ENCODE measurements at places on chromosomes 3 and 15. TPM values are rescaled to one million over a fixed set of nuclear protein-coding genes. Genes with fewer than 3 reads are reported as not detected.

GRCh38 chr3:137110392-137110996, 152.7 kb downstream of the IL20RB start:
- H3K4me3 ChIP-seq, result no peak overlapping the region
- DNase-seq, result peak; percentile 5
- no peak overlapping the region for H3K27ac ChIP-seq
- no peaks in the 10 kb centered on the region for H3K4me1 ChIP-seq

DNA sequence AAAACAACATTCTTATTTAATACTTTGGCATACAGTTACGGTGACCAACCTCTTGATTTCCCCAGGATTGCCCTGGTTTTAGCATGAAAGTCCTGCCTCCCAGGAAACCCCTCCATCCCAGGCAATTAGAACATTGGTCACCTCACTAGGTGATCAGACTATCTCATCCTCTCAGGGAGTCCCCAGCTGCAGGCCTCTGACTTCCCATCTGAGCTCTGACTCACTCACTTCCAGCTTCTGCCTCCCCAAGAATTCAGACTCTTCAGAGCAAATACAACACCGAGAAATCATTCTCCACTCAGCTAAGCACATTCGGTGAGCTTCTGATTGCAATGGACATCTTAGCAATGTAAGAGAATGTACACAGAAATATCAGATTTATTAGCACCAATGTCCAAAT, 92.4 kb upstream of the HES1 start:
- DNase-seq, result peak; percentile 86
- peak overlapping the region; percentile 85 for H3K27ac ChIP-seq
- peaks cover 29% of the 10 kb centered on the region for H3K4me1 ChIP-seq
- H3K27me3 ChIP-seq, result no peaks in the 10 kb centered on the region
- no peak overlapping the region for H3K4me3 ChIP-seq
- no peaks in the 10 kb centered on the region for H3K36me3 ChIP-seq

- H3K27me3 ChIP-seq, result no peaks in the 10 kb centered on the region
- no peaks in the 10 kb centered on the region for H3K36me3 ChIP-seq
- peaks cover 13% of the 10 kb centered on the region for H3K4me1 ChIP-seq
- H3K27ac ChIP-seq, result peak overlapping the region; percentile 59
- DNase-seq, result peak; percentile 88
Observed at GRCh38 chr3:128112357-128112968, 11.1 kb downstream of the RUVBL1 start.

GRCh38 chr3:71428841-71429596, 154.5 kb downstream of the FOXP1 start:
- peak; percentile 68 for DNase-seq
- peak overlapping the region; percentile 36 for H3K27ac ChIP-seq
- H3K4me3 ChIP-seq, result no peak overlapping the region
- no peaks in the 10 kb centered on the region for H3K27me3 ChIP-seq
- H3K4me1 ChIP-seq, result peaks cover 44% of the 10 kb centered on the region
- no peaks in the 10 kb centered on the region for H3K36me3 ChIP-seq

GRCh38 chr3:176794406-176794805, 402.9 kb downstream of the TBL1XR1 start:
- H3K27me3 ChIP-seq, result no peaks in the 10 kb centered on the region
- H3K27ac ChIP-seq, result no peak overlapping the region
- H3K4me1 ChIP-seq, result no peaks in the 10 kb centered on the region
- no peak overlapping the region for H3K4me3 ChIP-seq

DNA sequence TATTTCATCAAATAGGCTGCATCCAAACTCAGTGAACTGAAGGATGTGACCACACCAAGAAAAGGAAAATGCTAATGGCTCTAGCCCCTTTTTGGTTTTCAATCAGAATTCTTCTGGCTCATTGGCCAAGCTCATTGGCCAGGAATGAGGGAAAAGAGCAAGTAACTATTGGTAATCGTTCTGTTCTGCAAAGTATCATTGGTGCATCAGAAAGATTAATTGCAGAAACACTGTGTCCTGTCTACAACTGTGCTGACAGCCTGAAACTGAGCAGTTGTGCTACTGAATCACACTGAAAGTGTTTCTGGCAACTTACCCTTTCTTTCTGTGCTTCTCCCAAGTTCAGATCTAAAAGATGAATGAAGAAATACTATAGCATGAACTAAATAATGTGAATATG, 116.4 kb upstream of the ROBO2 start:
- no peaks in the 10 kb centered on the region for H3K4me1 ChIP-seq
- no peak overlapping the region for H3K4me3 ChIP-seq
- no peak overlapping the region for H3K27ac ChIP-seq
- no peaks in the 10 kb centered on the region for H3K36me3 ChIP-seq

DNA sequence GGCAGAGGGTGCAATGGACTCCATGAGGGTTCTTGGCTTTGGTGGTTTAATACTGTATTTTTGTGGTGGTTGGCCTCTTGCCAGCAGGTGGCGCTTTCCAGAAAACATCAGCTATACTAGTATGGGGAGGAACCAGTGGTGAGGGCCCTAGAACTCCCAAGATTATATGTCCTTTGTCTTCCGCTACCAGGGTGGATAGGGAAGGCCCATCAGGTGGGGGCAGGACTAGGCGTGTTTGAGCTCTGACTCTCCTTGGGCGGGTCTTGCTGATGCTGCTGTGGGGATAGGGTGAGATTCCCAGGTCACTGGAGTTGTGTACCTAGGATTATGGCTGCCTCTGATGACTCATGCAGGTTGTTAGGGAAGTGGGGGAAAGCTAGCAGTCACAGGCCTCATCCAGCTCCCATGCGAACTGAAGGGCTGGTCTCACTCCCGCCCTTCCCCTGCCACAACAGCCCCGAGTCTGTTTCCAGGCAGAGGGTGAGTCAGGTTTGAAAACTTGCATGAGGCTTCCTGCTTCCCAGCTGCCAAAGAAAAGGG, 357.7 kb downstream of the OTOL1 start:
- H3K4me3 ChIP-seq, result no peak overlapping the region
- H3K36me3 ChIP-seq, result no peaks in the 10 kb centered on the region
- DNase-seq, result peak; percentile 87
- H3K27me3 ChIP-seq, result no peaks in the 10 kb centered on the region
- H3K27ac ChIP-seq, result peak overlapping the region; percentile 74

DNA sequence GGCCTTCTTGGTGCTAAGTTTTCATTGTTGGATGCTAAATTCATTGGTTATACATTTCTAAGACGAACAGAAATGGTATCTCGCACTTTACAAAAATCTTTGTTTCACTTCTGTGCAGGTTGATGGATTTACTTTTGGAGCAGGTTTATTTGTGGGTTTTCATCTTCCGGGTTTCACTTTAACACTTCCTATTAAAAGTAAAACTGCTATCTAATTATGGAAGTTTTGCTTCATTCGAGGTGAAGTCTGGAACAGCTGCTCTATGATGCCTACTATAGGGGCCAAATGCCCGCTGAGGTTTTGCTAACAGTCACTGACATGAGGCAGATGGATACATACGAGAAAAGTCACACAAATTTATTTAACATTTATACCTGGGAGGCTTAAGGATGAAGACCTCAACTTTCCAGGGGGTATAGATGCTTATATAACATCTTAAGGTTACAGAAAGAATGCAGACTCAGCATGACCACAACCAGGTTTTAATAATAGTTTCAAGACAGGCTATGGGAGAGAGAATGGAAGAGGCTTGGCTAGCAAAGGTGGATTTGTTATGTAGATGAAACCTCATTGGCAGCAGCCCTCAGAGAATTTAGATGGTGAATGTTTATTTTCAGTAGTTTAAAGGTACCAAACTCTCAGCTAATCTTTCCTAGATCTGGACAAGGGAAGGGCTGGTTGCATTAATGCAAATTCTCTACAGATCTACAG, 54.2 kb downstream of the OSTN start:
- no peak overlapping the region for H3K27ac ChIP-seq
- H3K4me3 ChIP-seq, result no peak overlapping the region
- no peaks in the 10 kb centered on the region for H3K4me1 ChIP-seq
- no peaks in the 10 kb centered on the region for H3K27me3 ChIP-seq
- H3K36me3 ChIP-seq, result no peaks in the 10 kb centered on the region

DNA sequence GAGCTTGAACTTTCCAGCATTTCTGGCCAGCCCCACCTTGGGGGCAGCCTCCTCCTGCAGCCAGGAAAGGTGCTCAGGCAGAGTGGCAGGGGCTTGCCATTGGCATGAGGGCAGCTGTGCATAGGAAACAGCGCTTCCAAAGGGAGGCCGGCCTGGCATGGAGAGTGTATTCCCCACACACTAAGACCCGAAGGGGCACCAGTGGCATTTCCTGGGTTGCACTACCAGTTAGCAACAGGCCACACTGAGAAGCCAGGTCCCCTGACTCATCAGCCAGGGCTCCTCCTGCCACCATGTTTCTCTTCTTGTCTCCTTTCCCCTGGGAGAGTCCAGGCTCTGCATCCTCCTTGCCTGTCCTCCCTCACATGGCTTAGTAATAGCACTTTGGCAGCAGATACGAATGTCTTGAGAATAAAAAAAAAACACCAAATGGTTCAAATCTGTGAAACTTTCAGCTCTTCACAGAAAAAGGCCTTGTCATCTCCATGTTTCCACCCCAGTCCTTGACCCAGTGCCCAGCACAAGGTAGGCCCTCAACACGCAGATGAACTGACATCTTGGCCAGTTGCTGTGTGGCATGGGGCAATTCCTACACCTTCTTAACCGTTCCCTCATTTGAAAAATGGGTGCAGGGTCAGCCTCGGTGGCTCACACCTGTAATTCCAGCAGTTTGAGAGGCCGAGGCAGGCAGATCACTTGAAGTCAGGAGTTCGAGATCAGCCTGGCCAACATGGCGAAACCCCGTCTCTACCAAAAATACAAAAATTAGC, 180.4 kb downstream of the SMAD6 start:
- peaks cover 21% of the 10 kb centered on the region for H3K4me1 ChIP-seq
- no peaks in the 10 kb centered on the region for H3K36me3 ChIP-seq
- DNase-seq, result peak; percentile 65
- peak overlapping the region; percentile 35 for H3K27ac ChIP-seq
- H3K4me3 ChIP-seq, result no peak overlapping the region

DNA sequence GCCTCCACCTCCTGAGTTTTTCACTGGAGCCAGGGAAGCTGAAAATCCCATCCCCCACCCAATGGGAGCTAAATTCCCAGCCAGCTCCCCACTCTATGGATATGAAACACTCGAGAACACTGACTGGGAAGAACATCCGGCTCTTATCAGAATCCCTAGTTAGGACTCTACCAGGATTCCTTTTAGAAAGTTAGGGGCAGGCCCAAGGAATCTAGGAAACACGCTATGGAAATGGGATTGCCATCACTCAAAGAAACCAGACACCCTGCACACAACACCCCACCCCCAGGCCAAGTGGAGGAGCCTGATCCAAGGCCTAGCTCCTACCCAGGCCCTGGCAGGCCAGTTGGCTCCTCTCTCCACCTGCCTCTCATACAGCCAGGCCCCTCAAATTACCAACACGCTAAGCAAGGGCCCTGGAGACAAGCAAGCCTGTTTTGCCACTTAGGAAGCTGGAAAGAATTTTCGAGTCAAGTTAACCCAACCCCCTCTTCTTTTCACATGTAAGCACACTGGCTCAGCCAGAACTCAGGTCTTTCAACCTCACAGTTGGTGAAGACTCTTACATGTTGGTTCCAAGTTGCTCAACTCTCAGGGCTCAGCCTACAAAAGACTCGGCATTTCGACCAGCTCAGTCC, 75.5 kb downstream of the RBPMS2 start:
- peaks cover 54% of the 10 kb centered on the region for H3K4me1 ChIP-seq
- H3K27me3 ChIP-seq, result no peaks in the 10 kb centered on the region
- H3K4me3 ChIP-seq, result peak overlapping the region; percentile 20
- H3K36me3 ChIP-seq, result no peaks in the 10 kb centered on the region
- peak; percentile 36 for DNase-seq
- no peak overlapping the region for H3K27ac ChIP-seq

Gene NECTIN3
- 56.3 TPM for total RNA-seq

Gene FBXW12
- total RNA-seq, result not detected

Gene NAALADL2
- 3.3 TPM for total RNA-seq

Gene FRMD5
- total RNA-seq, result 17.0 TPM

Gene ST3GAL6
- total RNA-seq, result 4.8 TPM

Data from astrocyte (in vitro differentiated cells and primary cell).